ENCODE measurements at places on chromosomes 2 and 18. TPM values are rescaled to one million over a fixed set of nuclear protein-coding genes. Genes with fewer than 3 reads are reported as not detected.

The SNORC gene
- total RNA-seq, result 9.6 TPM

The FAM98A gene
- 52.9 TPM for total RNA-seq

The SPATA3 gene
- total RNA-seq, result not detected

The STAT4 gene
- 3.2 TPM for total RNA-seq

The HAAO gene
- total RNA-seq, result not detected

The SERPINB13 gene
- total RNA-seq, result not detected

The LIPG gene
- 0.21 TPM for total RNA-seq

The TRIM43 gene
- not detected for total RNA-seq

The CTLA4 gene
- not detected for total RNA-seq

The PLEK gene
- not detected for total RNA-seq

The CHRNG gene
- total RNA-seq, result not detected

The SERPINB3 gene
- total RNA-seq, result not detected

The ZSWIM2 gene
- not detected for total RNA-seq

The TGFA gene
- 5.5 TPM for total RNA-seq

The CNGA3 gene
- total RNA-seq, result not detected

Measured in A549 treated with Mapracorat at 1 μM for 4 hours (cell line).